ENCODE measurements at places on chromosomes 7 and 10. TPM values are rescaled to one million over a fixed set of nuclear protein-coding genes. Genes with fewer than 3 reads are reported as not detected.
A peak's percentile ranks its signal among the peaks of the same experiment; 100 is the strongest.

TMEM236 gene
- 0.65 TPM for total RNA-seq

- peak overlapping the region; percentile 99 for H3K27ac ChIP-seq
- peaks cover 98% of the 10 kb centered on the region for H3K4me1 ChIP-seq
- no peaks in the 10 kb centered on the region for H3K27me3 ChIP-seq
- peak overlapping the region; percentile 94 for H3K4me3 ChIP-seq
These were observed 36.3 kb upstream of the IKZF1 start for GRCh38 chr7:50268223-50268622.

ICA1 gene
- 2.7 TPM for total RNA-seq

DNA sequence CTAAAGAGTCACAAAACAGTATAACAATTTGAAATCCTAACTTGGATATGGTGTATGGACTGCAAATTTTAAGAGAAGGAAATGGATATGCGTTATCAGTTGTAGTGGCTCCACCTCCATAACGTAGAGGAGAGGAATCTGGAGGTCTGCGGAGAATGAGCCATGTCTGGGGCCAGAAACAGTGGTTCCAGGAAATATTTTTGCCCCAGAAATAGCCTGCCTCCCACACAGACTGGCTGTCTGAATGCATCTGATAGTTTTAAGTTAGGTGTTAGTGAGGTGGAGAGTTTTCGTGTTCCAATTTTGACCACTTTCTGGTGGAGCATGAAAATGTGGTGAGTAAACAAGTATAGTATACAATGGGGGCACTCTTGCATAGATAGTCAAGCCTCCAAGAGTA is 1.6 kb downstream of the PHTF2 start:
- H3K4me1 ChIP-seq = peaks cover 75% of the 10 kb centered on the region
- peak overlapping the region; percentile 97 for H3K4me3 ChIP-seq
- H3K27ac ChIP-seq = peak overlapping the region; percentile 96
- DNase-seq = no peak

LIPK gene
- not detected for total RNA-seq

DNA sequence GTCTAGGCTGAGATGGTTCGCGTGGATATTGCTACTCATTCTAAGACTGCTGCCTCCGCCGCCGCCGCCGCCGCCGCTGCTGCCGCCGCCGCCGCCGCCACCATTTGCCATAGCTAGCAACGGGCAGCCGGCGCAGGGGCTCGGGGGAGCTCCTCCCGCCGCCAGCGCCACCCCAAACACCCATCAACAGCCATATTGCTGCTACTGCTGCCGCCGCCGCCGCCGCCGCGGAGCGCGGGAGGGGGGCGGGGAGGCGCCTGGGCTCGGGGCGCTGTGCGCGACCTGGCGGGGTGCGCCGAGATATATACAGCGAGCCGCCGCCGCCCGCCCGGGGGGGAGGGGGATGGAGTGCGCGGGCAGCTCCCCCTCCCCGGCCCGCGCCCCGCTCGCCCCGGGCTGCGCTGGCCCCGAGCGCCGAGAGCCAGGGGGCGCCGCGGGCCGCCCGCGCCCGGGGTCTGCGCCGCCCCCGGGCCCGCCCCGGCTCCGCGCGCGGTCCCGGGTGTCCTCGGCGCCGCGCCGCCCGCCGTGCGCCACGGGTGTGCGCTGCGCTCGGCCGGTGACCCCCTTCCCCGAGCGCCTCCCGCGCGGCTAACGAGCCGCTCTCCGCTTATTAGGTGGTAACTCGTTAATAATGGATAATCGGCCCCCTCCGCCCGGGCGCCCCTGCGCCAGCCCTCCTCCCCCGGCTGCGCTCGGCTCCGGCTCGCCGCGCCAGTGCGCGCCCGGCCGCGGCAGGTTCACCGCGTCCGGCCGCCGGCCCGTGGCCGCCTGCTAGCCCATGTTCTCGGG is at the start of gene KCNMA1:
TSS of gene KCNMA1 (minus strand) at position 277 of the 789 bp plus-strand sequence.
- peaks cover 76% of the 10 kb centered on the region for H3K27me3 ChIP-seq
- H3K27ac ChIP-seq = no peak within 1 kb of the TSS
- no peaks in the 10 kb centered on the region for H3K36me3 ChIP-seq
- no peaks in the 10 kb centered on the region for H3K4me1 ChIP-seq
- peak; percentile 18 for DNase-seq

DNA sequence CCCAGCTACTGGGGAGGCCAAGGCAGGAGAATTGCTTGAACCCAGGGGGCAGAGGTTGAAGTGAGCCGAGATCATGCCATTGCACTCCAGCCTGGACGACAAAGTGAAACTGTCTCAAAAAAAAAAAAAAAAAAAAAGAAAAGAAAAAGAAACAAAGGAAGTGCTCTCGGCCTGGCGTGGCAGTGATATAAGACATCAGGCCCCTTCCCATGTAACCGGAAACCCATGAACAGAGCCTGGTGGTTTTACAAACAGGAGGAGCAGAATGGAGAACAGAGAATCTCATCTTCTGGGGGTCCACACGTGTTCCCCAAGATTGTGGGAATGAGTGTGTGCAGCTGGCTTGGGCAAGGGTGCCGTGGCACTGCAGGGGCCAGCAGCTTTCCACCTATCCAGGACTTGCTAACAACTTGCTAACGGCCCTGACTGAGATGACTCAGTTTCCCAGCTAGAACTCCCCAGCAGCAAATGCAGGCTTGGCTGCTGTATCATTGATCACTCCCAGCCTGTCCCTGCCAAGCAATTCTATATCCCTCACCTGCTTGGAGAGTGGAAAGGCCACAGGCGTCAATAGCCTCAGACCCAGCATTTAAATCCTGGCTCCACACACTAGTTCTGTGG is 103.0 kb downstream of the COL26A1 start:
- no peak for DNase-seq
- H3K4me3 ChIP-seq = no peak overlapping the region
- no peak overlapping the region for H3K27ac ChIP-seq

- H3K27ac ChIP-seq = no peak overlapping the region
- DNase-seq = no peak
- H3K36me3 ChIP-seq = no peaks in the 10 kb centered on the region
- no peak overlapping the region for H3K4me3 ChIP-seq
These were observed 27.3 kb downstream of the FAM20C start for GRCh38 chr7:219581-220150.

DNA sequence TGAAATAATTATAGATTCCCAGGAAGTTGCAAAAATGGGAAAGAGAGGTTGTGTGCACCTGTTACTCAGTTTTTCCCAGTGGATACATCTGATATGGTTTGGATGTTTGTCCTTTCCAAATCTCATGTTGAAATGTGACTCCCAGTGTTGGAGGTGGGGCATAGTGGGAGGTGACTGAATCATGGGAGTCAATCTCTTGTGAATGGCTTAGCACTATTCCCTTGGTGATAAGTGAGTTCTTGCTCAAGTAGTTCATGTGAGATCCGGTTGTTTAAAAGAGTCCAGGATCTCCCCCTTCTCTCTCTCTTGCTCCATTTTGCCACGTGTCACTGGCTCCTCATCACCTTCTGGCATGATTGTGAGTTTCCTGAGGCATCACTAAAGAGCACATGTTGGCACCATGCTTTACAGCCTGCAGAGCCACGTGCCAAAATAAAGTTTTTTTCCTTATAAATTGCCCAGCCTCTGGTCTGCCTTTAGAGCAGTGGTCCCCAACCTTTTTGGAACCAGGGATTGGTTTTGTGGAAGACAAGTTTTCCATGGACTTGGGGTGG is 149.2 kb downstream of the RAMP3 start:
- H3K4me3 ChIP-seq = no peak overlapping the region
- peaks cover 3% of the 10 kb centered on the region for H3K36me3 ChIP-seq
- H3K27ac ChIP-seq = no peak overlapping the region
- DNase-seq = no peak
- no peaks in the 10 kb centered on the region for H3K4me1 ChIP-seq
- peaks cover 22% of the 10 kb centered on the region for H3K27me3 ChIP-seq

GRM3 gene
- total RNA-seq = not detected

AKR1C4 gene
- not detected for total RNA-seq

Measured in activated T-cell treated with anti-CD3 and anti-CD28 coated beads, Interleukin-2, amount 50 U/mL, for 72 hours (primary cell).